ENCODE measurements at places on chromosomes 6 and 20.

- DNase-seq, result no peak
Observed at GRCh38 chr6:11358904-11359830, 126.7 kb upstream of the NEDD9 start.

DNA sequence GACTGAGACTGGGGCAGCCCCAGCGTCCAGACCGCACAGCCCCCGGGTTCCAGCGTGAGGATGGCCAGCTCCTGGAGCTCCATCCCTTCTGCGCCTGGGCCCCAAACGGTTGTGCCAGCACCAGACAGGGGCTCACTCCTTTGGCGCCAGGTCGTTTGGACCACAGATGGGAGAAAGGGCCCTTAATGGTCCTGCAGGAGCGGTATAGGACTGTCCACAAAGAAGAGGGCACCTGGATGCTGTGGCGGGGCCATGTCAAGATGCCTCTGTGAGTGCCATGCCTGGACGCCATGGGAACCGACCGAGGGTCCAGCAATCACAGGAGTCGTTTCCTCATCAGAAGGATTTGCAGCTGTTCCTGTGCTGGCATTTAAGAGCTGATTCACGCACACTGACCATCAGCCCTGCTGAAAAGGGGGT, 82.7 kb downstream of the DLL1 start:
- DNase-seq, result no peak

DNA sequence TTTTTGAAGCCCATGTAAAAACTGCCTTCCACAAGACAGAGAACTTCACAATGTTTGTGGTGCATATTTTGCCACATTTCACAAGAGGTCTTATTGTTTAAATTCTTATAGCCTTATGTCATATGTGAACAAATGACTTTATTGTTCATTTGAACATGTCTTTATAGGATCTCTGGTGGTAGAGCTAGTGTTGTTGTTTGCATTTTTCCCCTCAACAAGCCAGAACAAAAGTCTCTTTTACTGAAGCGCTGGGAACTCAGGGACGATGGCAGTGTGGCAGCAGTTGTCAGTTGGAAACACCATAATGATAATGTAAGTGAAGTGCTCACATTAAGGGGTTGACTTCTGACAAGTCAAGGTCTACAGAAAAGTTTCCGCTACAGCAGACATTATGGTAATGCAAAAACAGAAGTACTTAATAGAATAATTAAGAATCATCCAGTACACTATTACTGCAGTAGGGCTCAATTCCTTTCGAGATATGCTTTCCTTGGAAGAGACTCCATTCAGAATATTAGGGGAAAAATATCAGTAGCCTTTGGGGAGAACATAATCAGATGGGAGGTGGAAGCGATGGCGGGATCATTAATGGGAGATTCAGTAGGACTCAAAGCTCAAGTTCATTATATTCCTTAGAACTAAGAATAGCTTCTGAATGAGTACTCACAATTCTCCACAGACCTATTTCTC, 180.0 kb downstream of the GJA10 start:
- no peak for DNase-seq

DNA sequence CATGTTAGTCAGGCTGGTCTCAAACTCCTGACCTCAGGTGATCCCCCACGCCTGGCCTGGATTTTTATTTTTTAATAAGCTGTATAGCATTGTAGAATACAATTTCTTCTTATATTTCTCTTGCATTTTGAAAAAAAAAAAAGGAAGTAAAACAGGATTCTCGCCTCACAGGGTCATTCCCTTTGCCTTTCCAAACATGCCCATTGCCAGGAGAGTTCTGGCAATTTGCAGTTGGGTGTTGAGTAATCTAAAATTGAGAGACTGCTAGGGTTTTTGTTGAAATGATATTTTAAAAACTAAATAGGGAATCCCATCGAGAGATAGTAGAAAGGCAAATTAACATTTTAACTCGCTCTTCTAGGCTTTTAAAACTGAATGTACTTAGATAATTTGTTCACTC, 196.1 kb downstream of the JARID2 start:
- no peak for DNase-seq

DNA sequence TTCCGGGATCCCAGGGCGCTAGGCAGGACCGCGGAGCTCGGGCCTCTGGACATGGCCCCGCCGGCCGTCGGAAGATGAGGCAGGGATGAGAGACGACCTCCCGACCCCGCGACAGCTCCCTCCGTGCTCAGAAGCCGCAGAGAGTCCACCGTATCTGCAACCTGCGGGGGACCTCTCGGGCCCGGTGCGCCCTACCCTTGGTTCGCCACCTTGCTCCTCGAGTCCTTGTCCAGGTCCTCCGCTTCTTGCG, 301 bp downstream of the PPP1R3D start:
- no peak for DNase-seq

- DNase-seq, result no peak
Observed at GRCh38 chr6:103042336-103042735, 1648.8 kb downstream of the GRIK2 start.

- no peak for DNase-seq
Observed at GRCh38 chr20:63016514-63017075, 9.8 kb upstream of the BHLHE23 start.

DNA sequence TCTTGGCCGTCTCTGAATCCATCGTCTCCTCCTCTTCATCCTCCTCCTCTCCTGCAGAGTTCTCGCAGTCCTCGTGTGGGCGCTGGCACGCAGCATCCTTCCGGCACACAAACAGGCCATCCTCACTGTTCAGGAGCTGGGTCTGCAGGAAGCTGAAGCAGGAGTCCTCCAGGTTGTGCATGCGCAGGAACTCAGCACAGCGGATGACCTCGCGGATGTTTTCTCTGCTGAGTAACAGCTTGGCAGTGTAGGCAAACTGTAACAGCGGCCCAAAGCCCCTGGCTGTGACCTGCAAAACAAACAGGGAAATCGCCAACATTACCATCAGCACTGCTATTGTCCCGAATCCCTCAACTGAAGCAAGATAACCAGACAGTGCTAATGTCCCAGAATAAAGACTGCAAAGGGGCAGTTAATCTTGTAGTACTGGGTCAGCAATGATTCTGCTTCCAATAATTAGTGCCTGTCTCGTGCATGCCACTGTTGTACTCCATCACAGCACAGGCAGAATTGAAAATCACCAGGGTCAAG, 57.4 kb downstream of the GJA10 start:
- peak; percentile 45 for DNase-seq

Measured in brain microvascular endothelial cell (primary cell).